CD4-positive, alpha-beta T cell treated with Interleukin-6 at 100 ng/mL for 8 hours (primary cell): ENCODE measurements at places on chromosomes 11 and 22.

- DNase-seq, result no peak
These were observed 28.6 kb downstream of the FAM83F start for GRCh38 chr22:40023341-40023841.

DNA sequence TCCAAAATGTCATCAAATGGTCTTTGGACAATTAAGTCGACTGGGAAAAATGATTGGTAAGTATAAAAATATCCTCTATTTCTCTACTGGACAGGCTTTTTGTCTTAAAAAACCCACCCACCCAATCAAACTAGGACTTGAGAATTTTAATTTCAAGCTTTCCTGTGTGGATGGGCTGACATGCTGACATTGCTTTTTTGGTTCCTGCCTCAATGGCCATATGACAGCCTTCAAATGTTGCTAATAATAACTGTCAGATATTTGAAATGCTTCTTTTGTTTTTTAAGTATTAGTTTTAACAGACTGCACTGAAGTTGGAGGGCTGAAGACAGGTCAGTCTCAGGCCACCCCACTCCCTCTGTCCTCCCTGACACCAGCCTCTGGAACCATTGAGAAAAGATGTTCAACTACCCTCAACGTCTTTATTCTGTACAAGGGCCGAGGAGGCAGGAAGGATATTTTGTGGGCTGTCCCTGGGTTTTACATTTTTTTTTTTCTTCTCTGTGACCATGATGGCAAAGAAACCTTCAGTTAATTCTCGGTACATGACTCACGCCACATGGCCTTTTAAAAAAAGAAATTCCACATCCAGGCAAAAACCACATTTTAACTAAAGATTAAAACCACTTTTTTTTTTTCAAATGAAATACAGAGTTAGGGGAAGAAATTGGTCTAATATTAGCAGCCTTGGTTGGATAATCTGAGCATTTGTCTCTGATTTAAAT is 130.4 kb downstream of the SLC1A2 start:
- no peak for DNase-seq

DNA sequence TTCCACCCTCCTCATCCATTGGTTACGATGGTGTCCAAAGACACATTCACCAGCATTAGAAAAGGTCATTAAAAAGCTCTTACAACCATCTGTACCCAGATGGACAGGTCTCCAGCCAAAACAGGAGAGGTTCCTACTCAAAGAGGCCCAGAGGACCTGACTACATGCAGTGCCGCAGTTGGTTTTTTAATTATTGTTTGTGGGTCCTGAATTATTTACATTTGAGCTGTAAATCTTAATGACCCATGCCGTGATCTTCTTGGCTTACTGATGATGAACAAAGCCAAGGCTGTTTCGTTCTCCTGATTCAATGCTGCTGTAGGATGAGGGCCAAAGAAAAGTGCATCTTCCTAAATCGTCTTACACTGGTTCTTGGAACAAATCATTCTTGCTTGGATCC is 83.7 kb downstream of the CADM1 start:
- no peak for DNase-seq

GRCh38 chr11:1036303-1036923 is at the start of gene MUC6:
MUC6 (minus strand) TSS chr11:1036718; CDS start chr11:1036655, 63 bp downstream.
- no peak for DNase-seq

- DNase-seq, result no peak
These were observed 9.4 kb downstream of the C11orf91 start for GRCh38 chr11:33691066-33691864.

DNA sequence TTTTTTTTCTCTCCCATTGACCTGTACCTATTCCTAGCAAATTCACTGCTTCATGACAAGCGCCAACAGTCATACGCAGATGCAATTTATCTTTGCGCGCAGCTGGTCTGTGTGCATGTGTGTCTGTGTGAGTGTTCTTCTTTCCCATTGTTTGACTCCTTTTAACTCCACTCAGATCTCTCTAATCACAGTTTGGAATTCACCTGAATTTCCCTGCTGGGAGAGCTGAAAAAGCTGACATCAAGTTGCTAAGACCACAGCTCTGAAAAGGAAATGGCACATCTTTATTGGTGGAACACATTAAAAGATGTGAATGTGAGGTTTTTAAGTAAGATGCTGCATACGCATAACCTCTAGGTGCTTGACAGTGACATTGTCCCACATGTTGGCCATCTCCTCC is 187.4 kb upstream of the MTMR2 start:
- no peak for DNase-seq

GRCh38 chr11:31895926-31896325 is 84.8 kb upstream of the PAX6 start:
- DNase-seq, result no peak

GRCh38 chr11:42709216-42709615 is 602.6 kb upstream of the API5 start:
- no peak for DNase-seq

DNA sequence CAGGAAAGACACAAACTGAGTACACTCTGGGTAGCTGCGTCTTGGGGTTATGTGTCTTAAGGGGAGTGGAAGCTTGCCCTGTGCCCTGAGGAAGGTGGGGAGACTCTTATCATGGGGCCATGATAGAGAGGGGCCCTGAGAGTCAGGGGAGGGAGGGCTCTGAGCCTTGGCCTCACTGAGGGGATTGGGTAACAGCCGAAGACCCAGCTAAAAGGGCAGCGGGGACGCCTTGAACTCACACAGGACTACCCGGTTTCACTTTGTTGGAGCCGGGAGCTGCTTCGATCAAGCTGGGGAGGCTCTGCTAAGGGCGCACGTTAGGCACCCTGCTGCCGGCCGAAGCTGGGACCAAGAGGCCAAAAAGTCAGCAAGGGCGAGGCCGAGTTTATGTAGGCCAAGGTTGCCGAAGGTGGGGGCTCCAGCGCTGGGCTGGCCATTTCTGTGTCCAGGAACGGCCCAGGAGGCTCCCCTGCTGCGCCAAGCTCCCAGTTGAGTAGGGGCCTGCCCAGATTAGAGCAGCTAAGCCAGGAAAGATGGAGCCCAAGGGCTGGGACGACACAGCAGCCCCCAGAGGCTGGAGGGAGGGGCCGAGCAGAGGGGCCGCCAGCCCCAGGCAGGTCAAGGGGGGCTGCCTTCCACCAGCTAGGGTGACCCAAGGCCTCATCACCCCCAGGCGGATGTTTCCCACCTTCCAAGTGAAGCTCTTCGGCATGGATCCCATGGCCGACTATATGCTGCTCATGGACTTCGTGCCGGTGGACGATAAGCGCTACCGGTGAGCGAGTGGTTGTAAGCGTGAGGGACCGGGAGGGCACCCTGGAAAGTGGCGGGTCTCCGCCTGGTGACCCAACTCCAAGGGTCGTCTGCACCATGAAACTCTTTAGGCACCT is 2.2 kb downstream of the TBX1 start:
- no peak for DNase-seq

DNA sequence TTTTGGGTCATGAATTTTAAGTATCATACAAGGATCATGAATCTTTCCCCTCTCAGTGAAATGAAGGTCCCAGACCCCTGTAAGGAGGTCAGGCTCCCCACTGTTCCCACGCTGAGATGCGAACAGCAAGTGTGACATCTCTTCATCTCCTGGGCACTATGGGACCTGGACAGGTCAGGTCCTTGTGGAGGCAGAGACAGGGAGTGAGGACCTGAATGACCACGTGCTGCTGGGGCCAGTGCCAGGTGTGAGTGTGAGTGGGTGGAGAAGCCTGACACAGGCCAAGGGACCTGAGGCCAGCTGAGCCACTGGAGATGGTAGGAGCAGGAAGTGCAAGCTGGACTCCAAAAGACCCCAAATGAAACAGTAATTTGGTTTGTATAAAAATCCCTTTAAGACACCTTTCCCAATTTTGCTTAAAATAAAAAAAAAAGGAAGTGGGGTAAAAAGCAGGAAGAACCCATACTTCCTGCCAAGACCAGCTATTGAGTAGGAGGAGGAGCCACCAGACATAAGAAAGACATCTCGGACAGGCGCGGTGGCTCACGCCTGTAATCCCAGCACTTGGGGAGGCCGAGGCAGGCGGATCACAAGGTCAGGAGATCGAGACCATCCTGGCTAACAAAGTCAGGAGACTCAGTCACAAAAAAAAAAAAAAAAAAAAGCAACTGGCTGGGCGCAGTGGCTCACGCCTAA is 35.4 kb upstream of the SERPIND1 start:
- DNase-seq, result no peak

DNA sequence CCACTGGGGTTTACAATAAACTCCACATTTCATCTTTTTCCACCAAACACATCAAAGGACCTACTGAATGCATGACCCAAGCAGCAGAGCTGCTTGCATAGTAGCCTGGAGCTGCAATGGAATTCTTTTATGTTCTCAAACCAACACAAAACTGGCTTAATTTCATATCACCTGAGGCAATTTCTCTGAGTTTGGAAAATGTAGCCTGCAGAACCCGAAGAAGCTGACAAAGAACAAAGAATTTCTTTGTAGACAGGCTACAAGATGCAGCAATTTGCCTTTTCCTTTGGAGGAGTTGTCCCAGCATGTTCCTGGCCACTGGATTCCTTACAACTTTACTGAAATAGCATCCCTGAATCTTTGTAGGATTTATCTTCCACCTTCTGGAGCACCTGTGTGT is 5.5 kb upstream of the TECTA start:
- DNase-seq, result no peak

- no peak for DNase-seq
These were observed 15.6 kb downstream of the FLRT1 start for GRCh38 chr11:64051297-64051696.

GRCh38 chr11:109794501-109794900 is 298.7 kb upstream of the ZC3H12C start:
- DNase-seq, result no peak

DNA sequence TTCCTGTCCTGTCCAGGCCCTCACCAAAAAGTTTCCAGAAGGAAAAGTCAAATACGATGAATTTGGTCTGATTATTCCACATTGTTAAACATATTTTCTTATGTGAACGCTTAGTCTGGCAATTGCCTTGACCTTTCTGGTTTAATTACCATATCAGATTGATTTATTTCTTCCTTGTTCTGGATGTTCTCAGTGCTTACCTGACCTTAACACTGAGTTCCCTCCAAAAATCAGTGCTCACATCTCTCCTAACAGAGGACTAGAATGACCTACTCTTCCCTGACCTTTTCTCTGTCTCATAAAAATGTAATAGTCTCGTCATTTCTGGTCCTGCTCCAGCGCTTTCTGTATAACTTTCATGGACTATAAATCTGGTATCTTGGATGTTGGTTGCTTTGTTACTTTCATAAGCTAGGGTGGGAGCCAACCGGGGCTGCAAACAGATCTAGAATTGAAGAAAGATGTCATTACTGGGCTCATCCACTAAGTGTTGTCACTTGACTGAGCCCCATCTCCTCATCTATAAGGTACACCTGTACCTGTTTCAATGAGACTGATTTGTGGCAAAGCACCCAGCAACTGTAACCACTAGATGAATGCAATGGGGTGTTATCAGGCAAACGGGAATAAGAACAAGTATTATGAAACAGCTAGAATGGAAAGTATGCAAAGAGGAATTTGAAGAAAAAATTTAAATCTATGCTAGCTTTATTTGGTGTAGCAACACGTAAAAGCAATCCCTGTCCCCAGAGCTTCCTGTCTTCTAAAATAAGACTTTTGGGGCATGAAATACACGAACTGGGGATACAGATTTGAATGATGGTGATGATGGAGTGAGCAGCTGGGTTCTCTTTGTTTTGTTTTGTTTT is 2.4 kb downstream of the FADS2 start:
- no peak for DNase-seq

GRCh38 chr22:49781289-49781782 is 46.3 kb downstream of the BRD1 start:
- DNase-seq, result no peak

- no peak for DNase-seq
These were observed 12.7 kb upstream of the PRSS23 start for GRCh38 chr11:86787656-86788055.

DNA sequence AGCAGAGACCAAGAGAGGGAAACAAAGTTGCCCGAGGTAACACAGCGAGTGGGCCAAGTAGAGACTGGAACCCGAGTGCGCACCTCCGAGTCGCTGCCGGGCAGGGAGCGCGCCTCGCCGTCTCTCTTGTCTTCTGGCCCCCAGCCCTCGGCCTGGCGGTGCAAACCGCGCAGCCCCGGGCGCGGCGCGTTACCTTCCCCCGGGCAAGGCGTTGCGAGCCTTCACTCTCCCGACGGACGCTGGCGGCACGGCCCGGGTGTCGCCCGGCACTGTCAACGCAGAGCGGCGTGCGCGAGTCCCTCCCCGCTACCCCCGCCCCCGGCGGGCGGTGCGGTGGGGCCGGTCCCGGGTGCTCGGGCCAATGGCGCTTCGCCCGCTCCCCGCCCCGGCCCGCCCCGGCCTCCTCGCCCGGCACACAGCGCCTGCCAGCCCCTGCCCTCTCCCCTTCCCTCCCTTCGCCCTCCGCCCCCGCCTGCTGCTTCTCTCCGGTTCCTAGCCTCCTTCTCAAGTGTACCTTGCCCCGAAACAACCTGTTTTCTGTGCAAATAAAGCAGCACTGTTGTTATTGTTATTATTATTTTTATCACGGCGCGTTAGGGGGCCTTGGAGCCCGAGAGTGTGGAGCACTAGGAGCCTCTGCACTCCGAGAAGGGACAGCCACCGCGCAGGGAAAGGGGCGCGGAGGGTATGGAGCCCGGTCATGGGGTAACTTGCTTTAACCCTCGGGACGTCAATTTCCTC is at the start of gene SYTL2:
SYTL2 (minus strand) TSS at position 271 of the 741 bp plus-strand sequence. CDS start 53,416 bp downstream, outside the sequence.
- peak; percentile 72 for DNase-seq

GRCh38 chr22:17808693-17809403 is 34.6 kb upstream of the BID start:
- DNase-seq, result no peak

- no peak for DNase-seq
These were observed 925 bp upstream of the C11orf52 start for GRCh38 chr11:111917788-111918187.

DNA sequence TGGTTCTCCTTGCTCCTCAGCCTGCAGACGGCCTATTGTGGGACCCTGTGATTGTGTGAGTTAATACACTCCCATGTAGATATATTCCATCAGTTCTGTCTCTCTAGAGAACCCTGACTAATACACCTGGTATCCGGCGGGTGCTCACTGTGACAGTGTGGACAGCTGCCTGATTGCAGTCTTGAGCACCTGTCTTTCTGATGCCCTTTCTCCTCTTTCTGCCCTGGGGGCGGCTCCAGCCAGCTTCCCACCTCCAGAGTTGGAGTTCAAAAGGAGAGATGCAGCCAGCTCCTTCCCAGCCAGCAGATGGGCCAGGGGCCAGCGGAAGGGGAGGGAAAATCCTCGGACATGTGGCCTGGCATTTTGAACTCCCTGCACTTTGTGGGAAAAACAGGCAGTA is 15.0 kb downstream of the SMIM38 start:
- no peak for DNase-seq
